ENCODE measurements at places on chromosomes 12 and 14. TPM values are rescaled to one million over a fixed set of nuclear protein-coding genes. Genes with fewer than 3 reads are reported as not detected.

DNA sequence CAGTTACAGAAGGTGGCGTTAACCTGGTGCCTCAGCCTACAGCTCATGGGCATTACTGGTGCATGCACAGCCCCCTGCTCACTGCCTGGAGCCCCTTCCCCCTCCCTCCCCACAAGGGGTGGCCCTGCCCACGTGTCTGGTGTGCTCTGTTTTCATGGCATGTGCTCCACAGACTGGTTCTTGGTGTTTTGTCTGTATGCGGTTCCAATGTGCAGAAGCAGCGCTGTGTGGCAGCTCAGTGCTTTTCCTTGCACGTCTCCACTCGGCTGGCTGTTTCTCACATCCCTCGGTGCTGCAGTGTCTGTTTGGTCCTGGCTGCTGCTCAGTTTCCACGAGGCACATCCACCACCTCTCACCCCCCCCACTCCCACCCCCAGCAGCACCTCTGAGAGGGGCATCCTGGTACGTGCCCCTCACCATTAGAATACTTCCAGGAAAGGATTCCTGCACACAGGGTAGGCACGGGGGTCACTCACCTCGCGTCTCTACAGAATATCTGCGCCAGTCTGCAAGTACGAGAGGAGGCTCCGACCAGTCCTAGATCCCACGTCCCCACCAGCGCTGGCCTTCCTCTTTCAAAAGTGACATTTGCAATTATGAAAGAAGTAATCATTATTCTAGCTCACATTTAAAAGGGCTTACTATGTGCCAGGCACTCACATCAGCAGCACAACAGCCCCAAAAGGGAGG, 27.1 kb downstream of the DIO3 start:
- no peak for DNase-seq

DNA sequence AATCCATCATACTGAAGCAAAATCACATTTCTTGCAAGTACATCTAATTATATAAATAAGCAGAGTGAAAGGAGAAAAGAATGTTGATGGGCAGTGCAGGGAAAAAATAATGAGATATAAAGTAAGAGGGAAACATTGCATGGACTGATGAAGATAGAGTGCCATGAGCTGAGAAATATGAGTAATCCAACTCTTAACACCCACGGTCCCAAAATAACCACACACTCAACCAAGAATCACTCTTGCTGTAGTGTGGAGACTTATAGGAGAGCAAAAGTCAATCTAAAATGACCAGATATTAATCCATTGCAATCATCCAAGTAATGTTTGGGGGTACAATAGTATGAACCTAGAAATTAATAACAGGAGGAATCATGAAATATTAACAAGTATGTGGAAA, 40.2 kb downstream of the MYF5 start:
- DNase-seq, result no peak

Gene CCDC175
- polyA plus RNA-seq, result not detected

GRCh38 chr12:117587631-117588287, 226.3 kb upstream of the NOS1 start:
- DNase-seq, result no peak

GRCh38 chr12:47755655-47756562, 2.8 kb downstream of the RAPGEF3 start:
- DNase-seq, result no peak

DNA sequence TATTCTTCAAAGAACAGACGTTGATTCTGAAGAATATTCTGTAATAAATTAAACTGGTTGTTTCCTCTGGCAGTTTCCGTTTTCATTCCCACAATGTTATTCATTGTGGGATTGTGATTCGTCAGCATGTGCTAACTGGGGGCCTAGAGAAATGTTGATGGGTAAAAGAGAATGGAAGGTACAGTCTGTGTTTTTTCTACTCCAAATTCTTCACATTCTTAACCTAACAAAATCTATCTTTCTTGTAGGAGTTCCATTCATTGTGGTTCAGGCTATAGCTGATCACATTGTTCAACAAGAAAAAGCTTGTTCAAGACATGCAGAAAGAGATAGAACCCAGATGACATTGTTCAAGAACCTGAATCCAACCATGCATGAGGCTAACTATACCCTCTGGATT, 5.9 kb downstream of the CD163 start:
- DNase-seq, result no peak

GRCh38 chr12:51381226-51382079, 9.8 kb downstream of the GALNT6 start:
- DNase-seq, result peak; percentile 34

Gene KRT72
- not detected for polyA plus RNA-seq

- DNase-seq, result peak; percentile 34
Observed at GRCh38 chr14:52802597-52802996, 11.2 kb upstream of the GNPNAT1 start.

Gene MARCHF9
- 3.6 TPM for polyA plus RNA-seq

- DNase-seq, result no peak
Observed at GRCh38 chr12:60845696-60846095, 1249.9 kb downstream of the SLC16A7 start.

- no peak for DNase-seq
Observed at GRCh38 chr12:15546102-15546701, 223.9 kb downstream of the PTPRO start.

Gene PLCZ1
- not detected for polyA plus RNA-seq

Gene CDH24
- 10.1 TPM for polyA plus RNA-seq

Gene CD27
- not detected for polyA plus RNA-seq

GRCh38 chr12:22048351-22049041, 2.5 kb downstream of the CMAS start:
- no peak for DNase-seq

DNA sequence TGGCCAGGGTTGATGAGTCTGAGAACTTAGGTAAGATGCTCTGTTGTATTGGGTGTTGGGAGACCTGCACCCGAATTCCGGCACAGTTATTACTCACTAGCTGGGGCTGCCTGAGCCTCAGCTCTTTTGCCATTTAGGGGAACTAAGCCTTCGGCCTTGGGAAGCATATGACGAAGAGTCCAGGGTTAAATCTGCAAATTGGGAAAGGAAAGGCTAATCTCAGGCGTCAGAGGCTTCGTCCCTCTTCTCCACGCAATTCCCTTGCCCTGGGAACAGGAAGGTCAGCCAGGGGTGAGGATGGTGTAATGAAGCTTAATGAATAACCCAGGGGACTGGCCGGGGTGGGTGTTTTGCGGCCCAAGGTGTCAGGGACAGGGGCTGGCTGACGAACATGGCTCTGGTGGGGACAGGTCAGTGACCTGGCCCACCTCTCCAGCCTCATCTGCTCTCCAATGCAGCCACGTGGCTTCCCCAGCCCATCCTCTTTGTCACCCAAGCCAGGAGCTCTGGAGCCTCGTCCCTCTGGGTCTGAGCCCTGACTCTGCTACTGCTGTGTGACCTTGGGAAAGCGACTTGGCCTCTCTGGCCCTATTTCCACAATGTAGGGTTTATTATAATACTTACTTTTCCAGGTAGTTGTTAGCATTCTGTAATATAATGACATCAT, 3.8 kb upstream of the SDSL start:
- no peak for DNase-seq

Gene LUM
- 236 TPM for polyA plus RNA-seq

DNA sequence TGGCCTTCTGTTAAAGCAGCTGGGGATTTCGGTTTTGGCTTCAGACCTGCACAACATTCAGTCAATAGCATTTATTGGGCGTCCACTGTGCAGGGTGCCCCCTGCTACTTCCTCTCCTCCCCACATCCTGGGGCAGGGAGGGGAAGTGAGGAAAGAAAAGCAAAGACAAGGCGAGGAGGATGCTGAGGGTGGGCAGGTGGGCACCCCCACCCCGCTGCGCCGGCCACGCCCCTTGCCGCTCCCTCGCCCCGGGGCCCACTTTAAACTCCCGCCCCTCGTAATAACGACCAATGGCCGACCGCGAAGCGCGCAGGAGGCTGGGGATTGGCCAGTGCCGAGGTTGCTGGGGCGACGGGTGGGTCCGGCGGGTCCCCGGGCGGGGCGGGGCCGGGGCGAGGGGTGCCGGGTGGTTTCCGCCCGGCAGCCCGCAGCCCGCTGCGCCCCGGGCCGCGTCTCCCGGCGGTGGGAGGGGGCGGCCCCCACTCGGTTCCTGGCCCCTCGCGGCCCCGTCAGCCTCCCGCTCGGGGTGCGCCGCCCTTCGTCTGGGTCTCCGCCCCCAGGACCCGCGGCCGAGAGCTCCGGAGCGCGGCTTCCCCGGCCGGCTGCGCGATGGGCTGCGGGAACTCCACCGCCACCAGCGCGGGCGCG, at the start of gene C12orf75:
Gene C12orf75 (plus strand): TSS at position 409 of the 648 bp plus-strand sequence. CDS start 201 bp downstream, at position 610.
- no peak for DNase-seq

- no peak for DNase-seq
Observed at GRCh38 chr12:70644861-70645260, 7.6 kb upstream of the PTPRB start.

Gene CLIP1
- 62.0 TPM for polyA plus RNA-seq

Gene ULK1
- polyA plus RNA-seq, result 4.6 TPM

Gene SMIM41
- polyA plus RNA-seq, result not detected

DNA sequence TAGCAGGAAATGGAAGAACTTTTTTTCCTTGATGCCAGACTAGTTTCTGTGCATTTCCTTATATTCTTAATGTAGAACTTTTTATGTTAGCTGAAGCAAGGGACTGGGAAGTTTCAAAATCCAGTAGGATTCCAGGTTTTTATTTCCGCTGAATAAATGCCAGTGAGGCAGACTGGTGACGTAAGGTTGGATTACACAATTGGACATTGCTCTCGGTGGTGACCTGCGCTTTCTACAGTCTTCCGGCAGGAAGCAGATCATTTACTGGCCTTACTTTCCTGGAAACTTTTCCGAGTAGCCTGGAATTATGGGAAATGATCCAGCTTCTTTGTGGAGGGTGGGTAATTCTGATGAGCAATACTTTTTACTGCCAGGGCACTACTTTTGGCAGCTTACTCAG, 3.6 kb downstream of the IFT43 start:
- DNase-seq, result no peak

Gene BRF1
- 6.3 TPM for polyA plus RNA-seq

Gene KERA
- polyA plus RNA-seq, result not detected
